Umbilical cord (tissue), 2 donors: ENCODE measurements at places on chromosomes 7 and 10. TPM values are rescaled to one million over a fixed set of nuclear protein-coding genes. Genes with fewer than 3 reads are reported as not detected.

DNA sequence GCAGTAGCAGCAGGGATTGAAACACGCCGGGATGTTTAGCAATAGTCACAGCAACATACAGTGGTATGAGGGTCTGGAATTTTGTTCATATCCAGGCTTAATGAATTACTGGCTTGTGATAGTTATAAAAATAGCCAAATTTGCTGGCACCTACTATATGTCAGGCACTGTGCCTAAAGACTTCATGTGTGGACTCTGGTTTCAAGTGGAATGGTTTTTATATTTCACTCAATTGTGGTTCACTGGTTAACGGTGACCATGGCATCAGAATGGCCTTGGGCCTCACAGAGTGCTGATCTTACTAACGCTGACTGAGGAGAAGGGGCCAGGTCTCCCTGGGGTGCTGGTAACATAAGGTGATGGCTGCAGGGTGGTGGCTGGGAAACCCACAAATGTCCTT lies 55.7 kb downstream of the CELF2 start:
- no peak for DNase-seq

- DNase-seq, result no peak
Observed at GRCh38 chr7:104679085-104679484, 334.9 kb upstream of the KMT2E start.

The RPA3 gene
- 25.8 TPM for total RNA-seq

GRCh38 chr10:70459061-70459773 lies 17.7 kb upstream of the NODAL start:
- no peak for DNase-seq

The ZNF212 gene
- total RNA-seq, result 1.7 TPM

DNA sequence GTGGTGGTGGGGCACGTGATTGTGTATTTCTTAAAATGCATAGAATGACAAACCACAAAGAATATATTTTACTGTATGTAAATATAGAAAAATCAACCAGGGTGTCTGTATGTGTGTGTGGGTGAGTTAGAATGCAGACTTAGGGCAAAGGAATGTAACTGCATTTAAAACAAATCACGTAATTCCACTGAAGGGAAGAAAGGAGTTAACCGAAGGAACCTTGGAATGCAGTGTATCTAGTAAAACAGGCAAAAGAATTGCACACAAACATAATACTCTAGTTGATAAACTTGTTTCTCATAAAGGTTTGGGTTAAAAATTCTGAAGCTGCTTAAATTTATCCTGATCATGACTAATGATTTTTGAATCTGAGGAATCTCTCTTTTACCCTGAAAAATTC lies 134.9 kb downstream of the ADRA2A start:
- peak; percentile 75 for DNase-seq

The ABLIM1 gene
- 70.5 TPM for total RNA-seq

The TDRD1 gene
- 0.24 TPM for total RNA-seq

GRCh38 chr10:48234295-48234694 lies 40.2 kb downstream of the FRMPD2 start:
- DNase-seq, result no peak

The MPP7 gene
- total RNA-seq, result 39.0 TPM

DNA sequence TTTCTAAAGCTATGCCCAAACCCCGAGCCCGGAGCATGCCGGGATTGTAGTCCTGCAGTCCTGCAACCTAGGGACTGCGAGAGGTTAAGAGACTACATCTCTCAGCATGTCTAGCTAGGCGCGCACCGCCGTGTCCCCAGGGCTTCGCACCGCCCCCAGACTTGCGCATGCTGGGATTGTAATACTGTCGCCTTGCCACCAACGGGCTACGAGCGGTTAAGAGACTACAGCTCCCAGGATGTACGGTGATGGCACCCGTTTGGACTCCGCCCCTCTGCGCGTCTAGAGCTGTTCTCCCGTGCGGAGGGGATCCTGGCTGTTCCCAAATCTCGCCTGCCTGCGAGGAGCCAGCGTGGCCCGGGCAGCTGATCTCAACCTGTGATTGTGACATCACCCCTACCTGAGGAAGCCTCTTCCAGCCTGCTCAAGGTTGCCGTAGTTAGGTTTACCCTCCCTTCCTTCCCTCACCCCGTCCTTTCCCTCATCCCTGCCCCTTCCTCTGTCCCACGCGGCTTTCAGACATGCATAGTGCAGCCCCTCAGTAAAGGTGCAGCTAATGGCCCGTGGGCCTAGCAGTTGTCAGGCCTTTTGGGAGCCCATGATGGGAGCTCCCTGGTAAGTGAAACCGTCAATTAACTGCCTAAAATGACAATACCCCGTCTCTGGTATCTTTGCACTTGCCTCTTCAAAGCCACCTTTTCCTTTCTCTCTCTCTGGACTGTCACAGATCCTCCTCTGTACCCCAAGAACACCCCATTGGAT lies 6.3 kb upstream of the ZNF736 start:
- peak; percentile 96 for DNase-seq

GRCh38 chr10:112394475-112394875 lies 20.6 kb downstream of the ACSL5 start:
- no peak for DNase-seq

GRCh38 chr7:16428182-16428581 lies 6.8 kb upstream of the CRPPA start:
- no peak for DNase-seq

The AKR1B1 gene
- total RNA-seq, result 45.0 TPM

GRCh38 chr10:3419719-3420495 lies 247.3 kb upstream of the PITRM1 start:
- DNase-seq, result no peak

DNA sequence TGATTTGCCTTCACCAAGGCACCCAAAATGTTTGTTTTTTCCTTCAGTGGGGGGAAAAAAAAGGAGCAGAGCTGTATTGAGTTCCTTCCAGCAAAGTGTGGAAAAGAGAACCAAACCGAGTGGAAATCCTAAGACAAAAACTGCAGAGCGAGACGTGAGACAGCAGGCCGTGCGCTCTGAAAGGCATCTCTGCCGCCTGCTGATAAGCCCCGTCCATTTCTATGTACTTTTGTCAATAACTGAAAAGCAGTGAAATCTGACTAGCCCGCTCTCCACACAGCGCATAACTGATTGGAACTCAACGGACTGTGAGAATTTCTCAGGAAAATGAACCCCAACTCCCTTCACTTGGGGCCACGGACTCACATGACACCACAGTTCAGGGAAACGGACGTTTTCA lies 83.2 kb downstream of the COBL start:
- DNase-seq, result no peak

The MYOZ1 gene
- total RNA-seq, result 1.4 TPM

- DNase-seq, result peak; percentile 8
Observed at GRCh38 chr7:96414931-96415292, 93.0 kb upstream of the SLC25A13 start.

The DRGX gene
- total RNA-seq, result 0.48 TPM

DNA sequence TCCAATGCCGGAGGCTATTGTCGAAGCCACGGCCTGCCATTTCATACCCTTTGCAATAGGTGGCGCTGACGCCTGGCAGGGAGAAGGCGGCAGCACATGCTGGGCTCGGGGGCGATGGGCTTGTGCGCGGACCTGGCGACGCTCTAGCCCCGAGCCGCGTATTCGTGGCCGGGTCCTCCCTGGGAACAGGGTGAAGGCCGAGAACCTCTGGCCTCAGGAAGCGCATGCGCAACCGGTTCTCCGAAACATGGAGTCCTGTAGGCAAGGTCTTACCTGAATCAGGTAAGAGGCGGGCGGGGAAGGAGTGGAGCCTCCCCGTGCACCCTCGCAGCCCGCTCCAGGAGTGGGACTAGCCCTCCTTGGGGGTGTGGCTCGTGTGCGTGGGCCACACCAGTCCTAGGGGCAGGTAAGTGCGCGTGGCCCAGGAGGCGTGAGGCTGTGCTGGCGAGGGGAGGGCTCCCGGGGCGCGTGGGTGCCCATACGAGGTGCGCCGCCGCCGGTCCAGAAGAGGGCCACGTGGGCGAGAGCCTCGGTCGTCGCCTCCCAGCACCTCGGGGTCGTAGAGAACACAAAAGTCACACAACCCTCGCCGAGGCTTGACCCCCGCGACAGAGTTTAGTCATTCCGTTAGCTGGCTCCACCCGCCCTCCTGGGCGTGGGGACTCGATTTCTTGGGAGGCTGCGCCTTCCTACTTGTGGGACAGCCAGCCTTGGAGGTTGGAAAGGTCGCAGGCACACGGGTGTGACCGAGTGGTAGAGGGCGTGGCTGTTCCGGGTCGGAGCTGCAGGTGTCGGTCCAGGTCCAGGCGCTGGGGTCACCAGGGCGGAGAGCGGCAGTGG lies 5.6 kb upstream of the MEST start:
- peak; percentile 54 for DNase-seq

- DNase-seq, result no peak
Observed at GRCh38 chr7:83517035-83517700, 131.8 kb downstream of the SEMA3E start.

- DNase-seq, result no peak
Observed at GRCh38 chr10:58637352-58637751, 124.7 kb downstream of the BICC1 start.

- no peak for DNase-seq
Observed at GRCh38 chr7:91752102-91752501, 128.4 kb downstream of the MTERF1 start.
